ENCODE measurements at places on chromosomes 6 and 20.

DNA sequence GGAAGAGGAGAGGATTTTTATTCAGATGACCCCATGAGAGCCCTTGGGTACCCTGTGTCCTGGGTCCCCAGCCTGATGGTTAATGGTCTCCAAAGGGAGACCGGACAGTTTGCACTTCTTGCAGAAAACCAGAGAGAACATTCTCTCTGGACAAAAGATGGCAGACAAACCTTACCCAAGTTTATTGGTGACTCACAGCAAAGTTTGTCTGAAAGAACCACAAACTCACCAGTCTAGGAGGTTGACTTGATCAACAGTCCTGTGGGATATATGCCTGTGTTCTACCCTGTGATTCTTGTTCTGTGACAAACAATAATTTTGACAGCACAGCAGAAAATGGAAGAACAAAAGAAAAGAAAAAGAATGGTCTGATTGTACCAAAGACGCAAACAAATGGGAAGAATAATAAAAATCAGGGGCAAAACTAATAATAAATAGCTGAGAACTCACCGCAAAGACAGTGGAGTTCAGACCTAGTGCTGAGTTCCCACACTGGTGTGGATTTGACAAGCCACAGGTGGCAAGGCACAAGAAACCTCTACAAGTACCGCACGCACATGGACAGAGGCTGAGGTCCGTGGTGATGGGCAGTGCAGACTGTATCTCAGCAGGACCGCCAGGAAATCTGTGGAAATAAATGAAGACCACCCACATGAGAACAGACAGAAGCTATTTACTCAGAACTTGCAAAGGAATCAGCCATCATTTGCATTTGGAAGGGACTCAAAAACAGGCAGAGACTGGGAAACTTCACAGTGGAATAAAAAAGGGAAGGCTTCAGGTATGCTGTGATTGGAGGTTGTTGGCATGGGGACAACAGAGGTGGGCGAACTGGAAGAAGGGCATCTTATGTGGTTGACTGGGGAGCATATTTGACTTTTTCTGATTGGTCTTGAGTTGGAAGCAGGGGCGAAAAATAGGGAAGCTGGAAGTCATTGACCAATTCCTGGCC, 246.3 kb upstream of the RNF24 start:
- no peak for DNase-seq

DNA sequence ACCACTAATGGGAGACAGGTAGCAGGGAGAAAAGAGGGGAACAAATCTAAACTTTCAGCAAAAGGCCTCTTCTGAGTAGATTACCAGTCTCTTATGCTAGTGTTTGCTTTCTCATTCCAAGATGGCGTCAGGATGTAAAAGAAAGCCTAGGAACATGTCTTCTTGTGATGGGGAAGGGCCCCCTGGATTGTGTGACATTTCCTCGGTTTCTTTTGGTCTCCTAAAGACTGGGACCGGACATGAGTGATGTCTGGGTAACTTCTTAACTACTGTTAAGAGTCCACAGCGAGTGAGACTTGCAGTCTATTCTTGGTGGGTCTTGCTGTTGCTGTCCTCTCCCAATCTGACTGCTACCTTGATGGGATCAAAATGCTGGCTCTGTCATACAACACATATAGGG, 60.3 kb downstream of the ADGRB3 start:
- no peak for DNase-seq

- no peak for DNase-seq
Observed at GRCh38 chr6:52328303-52328662, 33.7 kb upstream of the PAQR8 start.

- no peak for DNase-seq
Observed at GRCh38 chr6:77425216-77425615, 38.1 kb downstream of the HTR1B start.

DNA sequence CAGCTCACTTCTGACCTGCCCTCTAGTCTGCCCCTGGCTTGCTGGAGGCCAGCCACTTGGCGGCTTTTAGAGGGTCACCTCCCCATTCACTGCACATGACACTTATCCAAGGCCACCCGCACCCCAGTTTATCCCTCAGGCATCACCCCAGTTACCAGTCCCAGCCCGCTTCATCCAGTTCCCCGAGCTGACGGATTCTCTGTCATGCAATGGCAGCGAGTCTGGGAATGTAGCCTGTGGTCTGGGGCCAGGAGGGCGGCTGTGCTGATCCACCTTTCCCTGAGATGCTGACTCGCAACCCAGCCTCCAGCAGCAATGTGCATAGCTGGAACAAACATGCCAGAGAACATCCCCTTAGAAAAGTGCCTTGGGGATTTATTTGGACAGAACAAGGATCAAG, 25.8 kb downstream of the SYNDIG1 start:
- no peak for DNase-seq

GRCh38 chr20:35271904-35272303, 6.0 kb downstream of the MMP24OS start:
- no peak for DNase-seq

GRCh38 chr20:46063652-46064054, 26.1 kb downstream of the NCOA5 start:
- no peak for DNase-seq

GRCh38 chr6:37005827-37006567, 542 bp downstream of the FGD2 start:
- DNase-seq, result peak; percentile 30

- DNase-seq, result no peak
Observed at GRCh38 chr6:166162599-166163342, 4.9 kb downstream of the TBXT start.

- no peak for DNase-seq
Observed at GRCh38 chr20:42795111-42795695, 394.5 kb downstream of the PTPRT start.

DNA sequence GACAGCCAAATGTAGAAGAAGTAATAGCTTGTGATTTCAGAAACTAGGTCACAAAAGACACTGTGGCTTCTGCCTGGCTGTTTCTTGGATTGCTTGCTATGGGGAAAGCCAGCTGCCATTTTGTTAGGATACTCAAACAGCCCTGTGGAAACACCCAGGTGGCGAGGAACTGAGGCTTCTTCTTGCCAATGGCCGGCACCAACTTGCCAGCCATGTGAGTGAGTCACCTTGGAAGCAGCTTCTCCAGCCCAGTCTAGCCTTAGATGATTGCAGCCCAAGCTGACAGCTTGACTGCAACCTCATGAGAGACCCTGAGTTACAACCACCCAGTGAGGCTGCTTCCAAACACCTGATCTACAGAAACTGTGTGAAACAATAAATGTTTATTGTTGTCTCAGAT, 11.9 kb upstream of the KIAA1755 start:
- no peak for DNase-seq

- no peak for DNase-seq
Observed at GRCh38 chr6:47741807-47742206, 40.0 kb upstream of the OPN5 start.

- no peak for DNase-seq
Observed at GRCh38 chr20:37544386-37544785, 16.7 kb upstream of the BLCAP start.

DNA sequence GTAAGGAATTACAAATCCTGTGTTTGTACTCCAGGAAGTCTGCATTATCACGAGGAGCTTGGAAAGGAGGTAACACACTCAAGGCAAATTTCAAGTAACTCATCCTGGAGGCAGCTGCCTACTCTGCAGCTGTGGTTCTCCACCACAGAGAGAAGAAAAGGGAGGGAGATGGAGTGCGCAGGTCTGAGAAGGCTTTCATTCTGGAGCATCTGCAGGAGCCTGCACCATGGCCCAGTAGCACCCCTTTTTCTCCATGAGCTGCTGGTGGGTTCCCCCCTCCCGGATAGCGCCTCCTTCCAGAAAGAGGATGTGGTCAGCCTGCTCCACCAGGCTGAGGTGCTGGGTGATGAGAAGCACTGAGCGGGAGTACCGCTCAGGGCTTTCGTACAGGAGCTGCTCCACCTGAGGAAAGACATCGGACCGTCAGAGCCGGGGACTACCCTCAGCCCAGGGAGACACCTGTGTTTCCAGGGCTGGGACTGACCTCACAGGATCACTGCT, 1.6 kb upstream of the PSMB8 start:
- no peak for DNase-seq

DNA sequence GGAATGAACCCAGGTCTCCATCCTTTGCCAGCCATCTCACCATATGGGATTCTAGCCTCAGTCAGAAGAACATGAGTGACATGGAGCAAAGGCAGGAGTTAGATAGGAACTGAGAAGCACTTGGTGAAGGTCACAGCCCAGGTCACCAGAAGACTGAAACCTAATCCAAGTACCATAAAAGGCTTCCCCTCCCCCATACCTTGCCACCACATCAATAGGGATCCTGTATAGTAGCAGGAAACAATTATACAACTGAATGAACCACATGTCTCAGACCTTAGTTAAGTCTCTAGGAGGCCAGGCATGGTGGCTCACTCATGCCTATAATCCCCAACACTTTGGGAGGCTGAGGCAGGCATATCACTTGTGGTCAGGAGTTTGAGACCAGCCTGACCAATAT, 49.6 kb downstream of the KIZ start:
- no peak for DNase-seq

GRCh38 chr20:3714092-3714491, 1.7 kb upstream of the SIGLEC1 start:
- DNase-seq, result no peak

DNA sequence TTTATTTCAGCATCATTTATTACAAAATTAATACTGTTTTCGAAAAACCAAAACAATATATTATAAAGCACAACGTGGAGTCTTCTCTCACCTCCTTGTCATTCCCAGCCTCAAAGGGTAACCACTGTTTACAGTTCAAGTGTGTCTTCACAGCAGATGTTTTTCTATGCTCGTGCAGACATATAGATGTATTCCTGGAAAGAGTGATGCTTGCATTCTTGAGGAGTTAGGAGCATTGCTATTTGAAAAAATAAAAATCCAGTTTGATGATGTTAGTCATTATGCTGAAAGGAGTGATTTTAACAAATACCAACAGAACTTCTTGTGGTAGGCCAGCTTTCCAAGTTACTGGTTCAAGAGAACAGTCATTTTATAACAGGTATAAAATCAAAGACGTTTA, 234.9 kb downstream of the BCKDHB start:
- DNase-seq, result no peak

- no peak for DNase-seq
Observed at GRCh38 chr6:21823371-21823770, 229.8 kb downstream of the SOX4 start.

DNA sequence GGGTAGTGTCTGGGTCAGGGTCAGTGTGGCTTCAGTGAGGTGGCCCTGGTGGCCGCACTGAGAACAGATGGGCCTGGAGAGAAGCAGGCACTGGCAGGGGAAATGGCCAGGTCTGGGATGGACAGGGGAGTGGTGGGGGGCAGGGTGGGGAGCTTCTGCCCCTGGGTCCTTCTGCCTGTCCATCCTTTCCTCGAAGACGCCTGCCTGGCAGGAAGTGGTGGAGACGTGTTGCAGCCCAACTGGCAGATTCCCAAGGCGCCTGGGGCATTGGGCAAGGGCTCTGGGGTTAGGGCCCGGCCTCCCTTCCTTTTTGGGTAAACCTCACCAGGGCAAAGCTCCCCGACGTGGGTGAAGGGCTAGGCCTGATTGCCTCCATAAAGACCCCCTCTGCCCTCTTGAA, 10.4 kb downstream of the SRC start:
- no peak for DNase-seq

- no peak for DNase-seq
Observed at GRCh38 chr6:37078814-37079213, 73.4 kb downstream of the FGD2 start.

DNA sequence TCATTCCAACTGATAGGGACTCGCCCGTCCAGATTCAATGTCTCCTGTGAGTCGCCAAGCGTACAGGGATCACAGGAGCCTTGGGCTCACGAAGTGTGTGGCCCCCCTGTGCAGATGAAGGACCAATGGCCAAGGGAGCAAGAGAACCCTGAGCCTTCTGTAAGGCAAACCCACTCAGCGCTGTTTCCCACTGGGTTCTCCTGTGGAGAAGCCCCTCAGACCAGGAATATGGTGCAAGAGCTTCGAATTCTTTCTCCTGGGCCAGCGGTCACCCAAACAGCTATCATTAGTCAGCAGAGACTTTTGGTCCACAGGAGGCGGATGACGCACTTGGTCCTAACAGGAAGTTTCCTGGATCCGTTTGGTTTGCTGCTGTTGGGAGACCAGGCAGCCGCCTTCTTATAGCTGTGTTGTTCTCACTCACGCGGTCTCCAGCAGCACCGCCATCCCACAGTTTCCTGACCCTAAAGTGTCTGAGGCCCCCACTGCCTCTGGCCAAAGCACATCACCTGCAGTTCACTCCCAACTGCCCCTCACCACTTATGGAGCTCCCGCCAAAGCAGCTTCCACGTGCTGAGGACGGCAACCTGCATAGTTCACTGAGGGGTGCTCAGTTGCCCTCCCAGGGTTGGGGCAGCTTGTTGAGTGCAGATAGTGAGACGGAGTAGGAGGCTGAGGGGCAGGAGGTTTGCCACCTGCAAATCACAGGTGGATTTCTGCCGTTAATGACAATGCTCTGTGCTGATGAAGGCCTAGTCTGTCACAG, 268.6 kb downstream of the ERMARD start:
- no peak for DNase-seq

DNA sequence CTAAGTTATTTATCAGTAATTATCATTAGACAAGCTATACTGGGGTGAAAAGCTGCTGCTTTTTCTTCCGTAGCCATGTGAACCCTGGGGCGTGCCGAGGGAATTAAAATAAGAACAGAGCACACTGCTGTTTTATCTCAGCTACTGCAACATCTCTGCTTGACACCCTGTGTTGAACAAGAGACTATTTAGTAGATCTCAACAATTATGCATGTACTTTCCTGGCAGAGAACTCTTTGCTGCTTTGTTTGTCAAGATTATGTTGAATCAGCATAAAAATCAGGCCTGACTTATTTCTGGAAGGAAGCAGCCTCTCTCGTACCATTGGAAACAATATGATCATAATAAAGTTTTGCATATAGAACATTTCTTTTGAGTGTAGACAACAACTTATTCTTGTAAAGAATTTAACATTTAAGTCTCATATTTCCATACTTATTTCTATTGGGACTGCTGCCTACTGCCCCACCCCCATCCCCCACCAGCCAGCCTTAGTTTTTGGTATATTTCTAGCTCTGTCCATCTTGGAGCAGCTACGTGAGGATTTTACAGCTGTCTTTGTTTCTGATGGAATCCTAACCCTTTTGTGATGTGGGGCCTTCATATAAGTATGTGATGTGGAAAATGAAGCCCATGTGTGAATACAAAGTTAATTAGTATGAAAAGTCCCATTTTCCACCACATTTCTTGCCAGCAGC, 1011.4 kb downstream of the KIF16B start:
- no peak for DNase-seq

GRCh38 chr20:890666-891057, 25.5 kb downstream of the ANGPT4 start:
- DNase-seq, result peak; percentile 15

DNA sequence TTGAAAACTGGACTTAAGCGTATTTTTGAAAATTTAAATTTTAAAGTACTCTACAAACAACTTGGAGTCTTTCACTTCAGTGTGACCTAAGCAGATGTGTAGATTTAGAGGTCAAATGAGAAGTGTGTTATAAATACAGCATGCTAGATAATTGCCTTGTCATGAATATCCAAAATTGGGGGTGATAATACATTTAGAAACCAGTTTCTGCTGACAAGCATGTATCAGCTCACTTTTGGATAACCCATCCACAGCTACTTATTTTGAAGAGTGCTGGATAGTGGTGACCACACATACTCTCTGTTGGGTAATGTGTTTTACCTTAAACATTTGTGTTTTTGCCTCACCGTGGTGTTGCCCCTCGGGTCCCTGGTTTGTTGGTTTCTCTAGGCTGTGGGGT, 14.9 kb downstream of the RREB1 start:
- DNase-seq, result no peak

GRCh38 chr20:22575087-22575721, 9.2 kb downstream of the FOXA2 start:
- no peak for DNase-seq

GRCh38 chr20:34834459-34834893, 9.0 kb upstream of the NCOA6 start:
- no peak for DNase-seq
